ENCODE measurements at places on chromosomes 12 and 14.
A peak's percentile ranks its signal among the peaks of the same experiment; 100 is the strongest.

- DNase-seq: no peak
Measured at GRCh38 chr12:120751389-120751788, 25.8 kb downstream of the ACADS start.

- DNase-seq: no peak
Measured at GRCh38 chr12:70643939-70644338, 6.7 kb upstream of the PTPRB start.

GRCh38 chr12:101634724-101635123, 40.0 kb downstream of the MYBPC1 start:
- no peak for DNase-seq

DNA sequence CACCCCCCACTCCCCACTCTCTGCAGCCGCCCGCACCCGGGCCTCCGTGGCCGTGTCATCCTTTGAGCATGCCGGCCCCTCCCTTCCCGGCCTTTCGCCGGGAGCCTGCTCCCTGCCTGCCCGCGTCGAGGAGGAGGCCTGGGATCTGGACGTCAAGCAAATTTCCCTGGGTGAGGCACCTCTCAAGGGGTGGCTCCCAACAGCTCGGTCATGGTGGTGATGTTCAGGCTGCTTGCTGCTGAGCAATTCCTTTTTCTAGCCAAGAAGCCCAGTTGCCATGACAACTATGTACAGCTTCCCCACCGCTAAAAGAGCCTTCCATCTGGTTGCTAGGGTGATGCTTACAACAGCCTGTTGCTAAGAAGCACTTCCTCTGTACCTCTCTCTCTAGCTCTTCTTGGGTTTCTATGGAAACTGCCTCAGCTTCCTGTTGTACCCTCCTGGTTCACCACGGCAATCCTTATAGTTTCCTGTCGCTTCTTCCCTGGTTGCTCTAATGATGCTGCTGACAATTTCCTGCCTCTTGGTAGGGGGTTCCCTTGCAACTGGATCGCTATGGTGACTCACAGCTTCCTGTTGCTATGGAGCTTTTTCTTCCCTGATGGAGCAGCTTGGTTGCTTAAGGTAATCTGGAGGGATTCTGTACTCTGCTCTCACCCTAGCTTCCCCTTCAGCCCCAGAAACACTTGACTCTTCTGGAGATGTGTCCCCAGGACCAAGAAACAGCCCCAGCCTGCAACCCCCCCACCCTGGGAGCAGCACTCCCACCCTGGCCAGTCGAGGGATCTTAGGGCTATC, 11.0 kb downstream of the ZNF219 start:
- DNase-seq: peak; percentile 27

GRCh38 chr12:119326341-119326740, 8.2 kb upstream of the CCDC60 start:
- no peak for DNase-seq

GRCh38 chr14:66745078-66745477, 237.1 kb downstream of the GPHN start:
- no peak for DNase-seq

DNA sequence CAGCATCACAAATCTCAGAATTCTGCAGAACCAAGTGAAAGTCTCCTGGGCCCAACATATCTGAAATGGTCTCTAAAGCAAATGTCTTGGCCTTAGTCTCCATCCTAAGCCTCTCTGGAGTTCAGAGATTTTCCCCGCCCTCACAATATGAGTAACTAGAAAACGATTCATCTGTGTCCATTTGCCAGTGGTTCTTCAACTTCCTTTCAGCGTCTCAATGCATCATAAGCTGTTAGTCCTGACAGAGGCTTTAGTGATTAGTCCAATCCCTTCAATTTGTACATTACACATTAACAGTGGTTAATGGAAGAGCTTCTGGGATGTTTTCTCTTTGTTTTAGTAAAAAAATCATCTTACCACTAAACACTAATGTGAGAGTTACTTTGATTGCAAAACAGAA, 17.4 kb downstream of the NPC2 start:
- no peak for DNase-seq

DNA sequence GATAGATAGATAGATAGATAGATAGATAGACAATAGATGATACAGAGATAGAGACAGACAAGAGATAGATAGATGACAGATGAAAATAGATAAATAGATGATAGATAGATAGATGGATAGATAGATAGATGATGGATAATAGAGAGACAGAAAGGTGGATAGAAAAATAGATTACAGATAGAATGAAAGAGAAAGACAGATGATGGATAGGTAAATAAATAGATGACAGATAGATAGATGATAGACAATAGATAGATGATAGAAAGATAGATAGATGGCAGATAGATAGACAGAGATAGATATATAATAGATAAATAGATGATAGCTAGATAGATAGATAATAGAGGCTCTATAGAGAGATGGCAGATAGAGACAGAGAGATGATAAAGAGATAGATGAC, 523.0 kb downstream of the BCL11B start:
- no peak for DNase-seq

DNA sequence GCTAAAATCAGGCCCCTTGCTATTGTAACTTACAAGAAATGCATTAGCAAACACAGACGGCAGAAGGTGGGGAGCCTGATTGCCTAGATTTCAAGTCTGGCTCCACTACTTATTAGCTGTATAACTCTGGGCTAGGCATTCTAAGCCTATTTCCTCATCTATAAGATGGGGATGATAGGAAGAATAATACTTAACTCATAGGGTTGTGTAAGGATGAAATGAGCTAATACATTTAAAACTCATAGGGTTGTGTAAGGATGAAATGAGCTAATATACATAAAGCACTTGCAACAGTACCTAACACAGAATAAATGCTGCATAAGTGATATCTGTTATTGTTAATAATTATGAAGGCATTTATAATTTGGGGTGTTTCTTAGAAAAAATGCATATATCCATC, 60.1 kb upstream of the DIO2 start:
- DNase-seq: no peak

DNA sequence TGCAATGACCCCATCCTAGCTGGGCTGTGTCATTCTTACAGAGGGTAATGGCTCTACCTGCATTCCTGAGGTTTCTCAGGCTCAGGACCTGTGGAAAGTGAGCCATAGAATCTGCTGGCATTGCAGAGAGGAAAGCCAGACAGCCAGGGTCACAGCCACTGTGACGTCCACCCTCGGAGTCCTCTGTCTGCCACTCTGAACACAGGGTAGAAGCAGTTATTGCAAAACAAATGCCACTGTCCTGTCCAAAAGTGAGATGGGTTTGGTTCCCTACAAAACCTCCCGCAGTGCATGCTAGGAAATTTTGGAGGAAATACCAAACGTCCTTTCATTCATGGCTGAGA, 37.8 kb downstream of the TNFAIP2 start:
- no peak for DNase-seq

DNA sequence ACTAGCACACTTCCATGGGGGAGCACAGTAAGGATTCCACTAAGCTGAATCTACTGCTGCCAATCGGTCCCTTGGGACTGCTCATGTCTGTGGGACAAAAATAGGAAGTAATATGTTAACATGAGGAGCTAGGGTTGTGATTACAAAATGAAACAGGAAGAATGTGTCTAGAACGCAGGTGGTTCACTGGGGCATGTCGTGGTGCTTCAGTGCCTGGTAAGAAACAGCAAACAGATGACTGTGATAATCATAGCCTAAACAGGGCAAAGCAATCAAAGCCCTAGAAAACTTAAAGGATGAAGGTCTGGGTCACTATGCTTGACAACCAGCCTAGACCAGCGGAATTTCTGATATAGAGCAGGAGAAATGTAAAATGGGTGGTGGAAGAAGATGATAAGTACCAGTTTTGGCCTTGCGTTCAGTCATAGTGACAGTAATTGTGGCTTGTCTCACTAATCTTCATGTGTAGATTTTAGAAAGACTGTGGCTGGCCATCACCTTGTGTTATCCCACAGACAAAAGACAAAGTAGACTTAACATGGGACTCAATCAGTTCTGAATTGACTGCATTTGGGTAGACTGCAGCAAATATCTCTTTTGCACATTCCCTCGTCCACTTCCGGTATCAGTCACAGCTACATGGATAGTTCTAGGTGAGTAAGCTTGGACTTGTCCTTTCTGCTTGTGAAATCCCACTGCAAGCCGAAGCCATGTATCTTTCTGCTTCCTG, 51.4 kb downstream of the WASHC3 start:
- DNase-seq: no peak
